CD4-positive, alpha-beta T cell treated with Interleukin-12 subunit alpha and Interleukin-12 subunit beta, for 1 hour (primary cell): ENCODE measurements at places on chromosomes 16 and 17.

GRCh38 chr17:74769266-74769855 is 6.8 kb downstream of the NAT9 start:
- DNase-seq = no peak

DNA sequence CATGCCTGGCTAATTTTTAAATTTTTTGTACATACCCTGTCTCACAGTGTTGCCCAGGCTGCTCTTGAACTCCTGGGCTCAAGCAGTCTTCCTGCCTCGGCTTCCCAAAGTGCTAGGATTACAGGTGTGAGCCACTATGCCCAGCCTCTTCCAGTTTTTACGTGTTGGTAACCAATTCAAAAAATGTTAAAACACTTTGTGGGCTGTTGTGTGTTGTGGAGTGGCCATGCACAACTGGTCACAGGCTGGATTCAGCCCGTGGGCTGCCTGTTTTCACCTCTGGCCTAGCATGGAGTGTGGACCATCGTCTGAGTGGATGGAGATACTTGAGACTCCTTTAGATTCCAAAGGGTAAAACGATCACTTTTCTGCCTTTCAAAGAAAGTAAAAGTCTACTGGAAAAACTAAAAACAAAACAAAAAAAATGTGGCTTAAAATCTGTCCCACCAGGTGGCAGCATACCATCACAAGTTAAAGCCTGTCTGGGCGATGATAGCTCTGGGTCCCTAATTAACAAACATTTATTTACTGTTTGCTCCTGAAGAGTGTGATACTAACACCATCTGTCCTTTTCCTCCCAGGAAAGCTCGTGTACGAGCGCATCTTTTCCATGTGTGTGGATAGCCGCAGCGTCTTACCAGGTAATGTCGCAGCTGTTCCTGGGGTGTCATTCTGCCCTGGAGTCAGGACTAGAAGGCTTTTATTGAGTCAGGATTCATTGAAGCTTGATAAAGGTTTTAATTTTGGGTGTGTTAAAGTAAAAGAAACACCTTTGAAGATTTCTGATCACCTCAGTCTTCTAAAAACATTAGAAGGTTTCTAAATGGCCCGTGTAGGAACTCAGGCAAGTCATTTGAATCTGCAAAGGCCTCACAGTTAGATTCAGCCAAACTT is 45.8 kb downstream of the VPS35L start:
- peak; percentile 48 for DNase-seq

GRCh38 chr16:83785455-83785854 is 22.3 kb upstream of the HSBP1 start:
- no peak for DNase-seq

- no peak for DNase-seq
These were observed 8.2 kb upstream of the MPRIP start for GRCh38 chr17:17034026-17034425.

DNA sequence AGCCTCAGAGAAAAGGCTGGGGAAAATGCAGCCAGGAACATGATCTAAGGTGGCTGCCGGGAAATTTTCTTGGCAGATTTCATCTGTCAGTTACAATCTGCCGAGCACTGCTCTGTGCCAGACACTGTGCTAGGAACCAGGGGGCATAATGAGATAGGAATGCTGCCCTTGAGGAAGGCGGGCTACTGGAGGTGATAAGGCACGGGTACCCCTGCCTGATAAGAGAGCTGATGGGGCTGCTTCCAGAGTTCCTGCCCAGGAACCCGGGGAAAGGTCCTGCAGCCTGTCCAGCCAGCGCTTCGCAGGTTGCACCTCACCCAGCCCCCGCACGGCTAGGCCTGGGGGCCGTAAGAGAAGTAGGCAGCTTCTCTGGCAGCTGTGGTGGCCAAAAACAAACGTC is 3.1 kb downstream of the SCNN1G start:
- DNase-seq = no peak

DNA sequence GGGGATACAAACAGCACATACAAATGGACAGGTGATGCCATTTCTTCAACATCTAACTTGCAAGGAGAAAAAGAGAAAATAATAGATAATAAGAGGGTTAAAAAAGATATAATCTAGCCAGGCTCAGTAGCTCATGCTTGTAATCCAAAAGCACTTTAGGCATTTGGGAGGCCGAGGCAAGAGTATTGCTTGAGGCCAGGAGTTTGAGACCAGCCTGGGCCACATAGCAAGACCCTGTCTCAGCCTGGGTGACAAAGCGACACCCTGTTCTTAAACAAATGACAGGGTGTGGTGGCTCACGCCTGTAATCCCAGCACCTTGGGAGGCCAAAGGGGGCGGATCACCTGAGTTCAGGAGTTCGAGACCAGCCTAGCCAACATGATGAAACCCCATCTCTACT is 19.3 kb downstream of the C16orf87 start:
- DNase-seq = no peak

- no peak for DNase-seq
These were observed 32.3 kb upstream of the NUDT7 start for GRCh38 chr16:77689971-77690370.
